ENCODE measurements at places on chromosomes 4 and X.

DNA sequence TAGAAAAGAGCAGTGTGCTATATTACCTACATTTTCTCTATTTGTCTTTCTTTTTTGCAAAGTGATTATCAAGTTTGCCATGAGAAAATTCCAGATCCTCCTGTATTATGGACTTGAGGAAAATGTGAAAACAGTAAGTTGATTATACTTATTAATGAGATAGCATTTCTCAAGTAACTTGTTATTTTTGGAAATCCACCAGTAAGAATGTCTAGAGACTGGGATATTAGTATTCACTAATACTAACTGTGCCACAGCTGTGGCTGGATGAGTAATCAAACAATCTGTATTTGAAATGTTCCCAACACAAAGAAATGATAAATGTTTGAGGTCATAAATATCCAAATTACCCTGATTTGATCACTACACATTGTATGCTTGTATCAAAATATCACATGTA lies 147.0 kb upstream of the CTSO start:
- DNase-seq: no peak

- DNase-seq: no peak
Measured at GRCh38 chr4:187019896-187020295, 296.2 kb upstream of the FAT1 start.

GRCh38 chrX:115602729-115603389 lies 41.9 kb downstream of the PLS3 start:
- DNase-seq: no peak

GRCh38 chr4:47647544-47647943 lies 162.5 kb downstream of the ATP10D start:
- DNase-seq: no peak

DNA sequence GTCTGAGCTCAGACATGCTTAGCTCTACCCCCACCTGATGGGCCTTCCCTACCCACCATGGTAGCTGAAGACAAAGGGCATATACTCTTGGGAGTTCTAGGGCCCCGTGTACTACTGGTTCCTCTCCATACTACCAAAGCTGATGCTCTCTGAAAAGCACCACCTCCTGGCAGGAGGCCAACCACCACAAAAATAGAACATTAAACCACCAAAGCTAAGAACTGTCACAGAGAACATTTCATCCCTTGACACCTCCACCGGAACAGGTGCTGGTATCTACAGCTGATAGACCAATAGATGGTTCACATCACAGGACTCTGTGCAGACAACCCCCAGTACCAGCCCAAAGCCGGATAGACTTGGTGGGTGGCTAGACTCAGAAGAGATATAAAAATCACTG lies 13.4 kb downstream of the EDA2R start:
- DNase-seq: no peak

DNA sequence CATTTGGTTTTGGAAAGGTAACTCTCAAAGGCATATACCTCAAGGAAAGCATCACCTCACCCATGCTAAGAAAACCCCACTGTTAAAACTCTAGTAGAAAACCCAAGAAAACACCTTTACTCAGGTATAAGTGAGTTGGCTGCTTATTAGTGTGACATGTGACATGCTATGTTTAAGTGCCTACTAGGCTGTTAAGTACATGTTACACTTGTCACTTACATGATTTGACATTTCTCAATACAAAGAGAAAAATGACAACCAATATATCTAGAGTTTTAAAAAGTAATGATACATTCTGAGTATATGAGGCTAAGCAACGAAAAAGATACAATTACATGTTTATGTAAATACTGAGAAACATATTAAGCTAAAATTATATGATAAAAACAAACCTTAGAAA lies 1548.3 kb upstream of the TENM3 start:
- DNase-seq: no peak

- DNase-seq: no peak
Measured at GRCh38 chr4:22090661-22091351, 142.2 kb upstream of the KCNIP4 start.

GRCh38 chrX:107429090-107429489 lies 20.4 kb upstream of the FRMPD3 start:
- no peak for DNase-seq

- DNase-seq: peak; percentile 70
Measured at GRCh38 chr4:86306816-86307215, 53.0 kb downstream of the MAPK10 start.

GRCh38 chr4:33200377-33200776 lies 2480.2 kb downstream of the PCDH7 start:
- no peak for DNase-seq

- peak; percentile 85 for DNase-seq
Measured at GRCh38 chr4:120049732-120050494, 16.7 kb downstream of the MAD2L1 start.

GRCh38 chr4:15964159-15964558 lies 1.2 kb upstream of the FGFBP2 start:
- DNase-seq: no peak

DNA sequence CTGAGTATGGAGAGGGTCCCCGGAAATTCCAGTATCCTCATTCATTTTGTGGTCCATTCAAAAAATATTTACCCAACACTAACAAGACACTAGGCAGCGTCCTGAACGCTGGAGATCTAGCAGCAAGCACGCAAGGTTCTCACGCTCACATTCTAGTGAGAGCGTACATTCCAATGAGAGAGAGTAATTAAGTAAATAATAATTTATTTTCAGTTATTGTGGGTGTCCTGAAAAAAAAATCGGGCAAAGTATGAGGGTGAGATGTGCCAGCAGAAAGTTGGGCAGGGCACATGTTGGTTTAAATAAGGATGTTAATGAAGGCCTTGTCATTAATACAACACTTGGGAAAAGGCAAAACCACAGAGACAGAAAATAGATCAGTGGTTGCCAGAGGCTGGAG lies 4.0 kb upstream of the TMEM156 start:
- DNase-seq: no peak

GRCh38 chr4:86556791-86557415 lies 37.2 kb upstream of the PTPN13 start:
- DNase-seq: no peak

DNA sequence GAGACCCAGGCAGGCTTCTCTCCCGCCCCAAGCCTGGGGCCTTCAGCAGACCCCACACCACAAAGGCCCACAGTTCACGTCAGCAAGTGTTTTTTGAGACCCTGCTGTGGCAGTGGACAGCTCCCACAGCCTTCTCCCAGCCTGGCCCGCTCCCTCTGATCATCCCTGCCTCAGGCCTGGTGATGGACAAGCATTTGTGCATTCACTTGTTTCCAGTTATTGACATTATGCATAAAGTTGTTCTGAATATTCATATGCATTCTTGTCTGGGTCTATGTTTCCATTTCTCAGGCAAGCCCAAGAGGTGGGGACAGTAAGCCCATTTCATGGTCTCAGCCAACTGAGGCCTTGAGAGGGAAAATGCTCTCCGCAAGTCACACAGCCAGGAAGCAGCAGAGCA lies 14.7 kb downstream of the TRO start:
- DNase-seq: no peak

- DNase-seq: no peak
Measured at GRCh38 chrX:34658326-34658725, 1.2 kb upstream of the TMEM47 start.

DNA sequence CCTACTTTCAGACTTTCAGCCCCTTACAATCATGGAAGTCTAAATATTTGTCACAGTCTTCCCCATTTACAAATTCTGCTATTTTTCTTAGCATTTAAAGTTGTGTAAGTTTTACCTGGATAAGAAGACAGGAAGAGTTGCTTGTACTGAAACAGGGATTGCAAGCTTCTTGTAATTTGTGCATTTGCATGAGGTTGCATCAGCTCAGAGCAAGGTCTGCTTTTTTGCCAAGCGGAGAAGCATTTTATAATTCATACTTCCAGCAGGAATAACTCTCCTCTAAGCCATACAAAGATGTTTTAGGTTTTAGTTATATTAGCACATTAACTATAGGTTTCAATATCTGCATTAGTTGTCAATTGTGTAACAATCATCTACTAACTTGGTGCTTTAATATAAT lies 922.0 kb upstream of the PABPC4L start:
- no peak for DNase-seq

- no peak for DNase-seq
Measured at GRCh38 chr4:104424989-104425388, 69.7 kb downstream of the CXXC4 start.

DNA sequence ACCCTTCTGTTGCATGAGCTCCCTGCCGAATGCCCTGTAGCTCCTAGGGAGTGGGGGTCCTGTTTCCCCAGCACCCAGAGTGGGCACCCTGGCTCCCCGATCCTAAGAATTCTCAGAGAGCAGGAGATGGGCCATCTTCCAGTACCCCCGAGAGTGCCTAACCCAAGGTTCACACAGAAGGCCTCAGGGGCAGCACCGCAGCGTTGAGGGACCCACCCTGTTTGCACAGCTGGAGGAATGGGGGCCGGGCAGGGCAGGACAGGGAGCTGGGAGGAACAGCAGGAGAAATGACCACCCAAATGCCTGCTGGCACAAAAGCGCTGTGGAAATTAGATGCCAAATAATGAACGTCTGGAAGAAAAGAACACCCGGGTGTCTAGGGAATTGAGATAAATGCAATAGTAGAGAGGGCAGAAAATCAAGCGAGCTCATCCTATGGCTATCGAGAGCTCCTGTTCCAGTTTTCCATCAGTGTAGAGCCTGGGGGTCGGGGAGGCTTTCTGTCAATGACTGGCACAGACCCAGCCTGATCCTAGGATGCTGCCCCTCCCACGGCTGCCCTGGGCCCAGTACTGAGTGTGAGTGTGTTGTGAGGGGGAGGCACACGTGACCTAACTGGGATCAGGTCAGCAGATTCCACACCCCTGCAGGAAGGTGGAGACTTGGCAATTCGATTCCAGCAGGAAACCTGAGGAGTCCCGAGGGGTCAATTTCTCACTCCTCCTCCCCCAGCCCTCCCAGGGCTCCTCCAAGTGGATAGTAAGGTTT lies 25.7 kb downstream of the SEPTIN6 start:
- no peak for DNase-seq

- peak; percentile 67 for DNase-seq
Measured at GRCh38 chr4:83074086-83074704, 39.2 kb downstream of the COPS4 start.

GRCh38 chr4:111572470-111572869 lies 572.8 kb upstream of the FAM241A start:
- DNase-seq: no peak

GRCh38 chr4:3660086-3660927 lies 105.9 kb upstream of the ADRA2C start:
- no peak for DNase-seq

- DNase-seq: no peak
Measured at GRCh38 chrX:148523303-148524080, 23.1 kb downstream of the AFF2 start.

GRCh38 chr4:71268166-71268565 lies 70.7 kb upstream of the SLC4A4 start:
- no peak for DNase-seq

GRCh38 chr4:99221980-99222379 lies 2.9 kb upstream of the ADH6 start:
- DNase-seq: no peak

- peak; percentile 6 for DNase-seq
Measured at GRCh38 chrX:108165383-108166111, 74.0 kb downstream of the ATG4A start.

DNA sequence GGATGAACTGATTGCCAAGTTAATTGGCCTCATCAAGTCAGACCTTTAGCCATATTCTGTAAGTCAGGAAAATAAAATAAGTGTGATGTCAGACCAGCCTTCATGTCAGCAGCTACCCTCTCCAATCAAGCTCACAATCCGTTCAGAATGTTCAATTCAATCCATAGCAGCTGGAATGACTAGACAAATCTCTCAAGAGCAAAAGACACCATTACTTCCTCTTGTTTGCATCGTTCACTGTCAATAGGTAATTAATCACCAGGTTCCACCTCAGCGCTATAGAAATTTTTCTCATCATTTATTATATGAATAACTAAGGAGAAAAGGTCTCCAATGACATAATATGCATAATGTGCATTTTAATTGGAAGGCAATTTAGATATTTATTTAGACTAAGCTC lies 321.0 kb upstream of the GRIA3 start:
- no peak for DNase-seq

DNA sequence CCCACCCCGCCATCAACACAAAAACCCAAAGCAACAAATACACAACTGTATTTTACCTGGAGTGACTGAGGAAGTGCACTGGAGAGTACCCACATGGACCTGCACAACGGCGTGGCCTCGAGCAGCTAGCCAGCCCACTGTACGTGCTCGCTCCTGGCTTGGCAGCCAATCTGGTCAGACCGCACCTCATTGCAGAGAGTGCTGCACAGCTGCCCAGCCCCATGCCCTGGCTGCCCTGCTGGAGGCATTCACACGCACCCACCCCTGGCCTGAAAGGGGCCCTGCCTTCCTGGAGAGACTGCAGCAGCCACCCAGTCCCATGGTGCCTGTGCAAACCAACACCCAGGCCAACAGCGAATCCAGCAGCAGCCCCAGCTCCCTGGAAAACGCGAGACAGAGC lies 116.3 kb downstream of the GALNTL6 start:
- no peak for DNase-seq

DNA sequence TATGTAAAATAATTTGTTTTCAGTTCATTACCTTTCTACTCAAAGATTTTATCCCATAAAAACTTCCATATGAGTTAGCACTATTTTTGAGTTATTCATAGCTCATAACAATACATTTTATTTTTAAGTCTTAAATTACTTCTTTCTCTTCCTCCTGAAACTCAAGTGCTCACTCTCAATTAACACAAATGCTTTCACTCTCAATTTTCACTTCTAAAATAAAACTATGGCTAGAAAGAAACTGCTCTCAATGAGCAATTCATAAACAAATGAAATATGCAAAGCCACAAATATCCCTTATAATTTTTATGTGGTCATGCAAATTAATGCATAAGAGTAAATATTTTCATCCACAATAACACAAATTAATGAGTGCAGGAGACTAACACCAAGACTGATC lies 38.8 kb downstream of the MAML3 start:
- DNase-seq: no peak

- no peak for DNase-seq
Measured at GRCh38 chrX:90617710-90618325, 696.1 kb downstream of the TGIF2LX start.

GRCh38 chr4:184472614-184473498 lies 1.5 kb downstream of the IRF2 start:
- DNase-seq: peak; percentile 37

- no peak for DNase-seq
Measured at GRCh38 chrX:78712336-78712735, 35.2 kb upstream of the LPAR4 start.

GRCh38 chr4:1232661-1233621 lies 16.0 kb downstream of the CTBP1 start:
- DNase-seq: no peak

DNA sequence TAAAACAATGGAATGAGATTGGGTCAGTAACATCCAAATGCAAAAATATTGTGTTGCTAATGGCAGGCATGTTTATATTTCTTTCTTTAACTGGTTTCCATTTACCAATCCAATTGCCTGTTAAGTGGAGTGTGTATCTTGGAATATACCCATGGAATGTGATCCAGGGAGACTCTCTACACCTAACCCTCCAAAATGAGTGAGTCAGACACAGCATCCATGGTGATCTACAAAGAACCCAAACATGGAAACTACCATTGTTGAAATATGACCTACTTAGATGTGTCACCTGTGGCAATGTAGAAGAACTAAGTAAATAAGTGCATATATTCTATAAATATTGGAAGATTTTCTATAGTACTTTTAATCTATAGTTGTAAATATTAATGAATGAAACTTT lies 110.3 kb downstream of the AREG start:
- no peak for DNase-seq

- DNase-seq: no peak
Measured at GRCh38 chrX:11349661-11350337, 56.6 kb downstream of the AMELX start.

All from GM04504 (cell line).